ENCODE measurements at places on chromosomes 1 and 21.

DNA sequence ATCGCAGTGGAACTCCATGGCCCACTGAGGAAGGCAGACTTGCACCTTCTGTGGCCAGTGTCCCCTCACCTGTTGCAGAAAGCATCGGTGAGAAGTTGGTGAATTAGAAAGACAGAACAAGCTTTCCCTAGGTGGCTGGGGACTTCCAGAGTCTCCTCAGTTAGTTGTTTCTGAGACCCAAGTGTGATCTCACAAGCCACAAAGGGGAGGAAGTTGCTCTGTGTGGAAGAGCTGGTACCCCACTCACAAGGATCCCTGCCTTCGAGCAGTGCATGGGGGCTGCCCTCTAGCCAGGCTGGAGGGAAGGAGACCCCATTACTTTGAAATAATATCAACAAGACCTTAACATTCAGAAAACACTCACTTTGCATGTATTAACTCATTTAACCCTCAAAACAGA, 2.1 kb downstream of the PRELP start:
- DNase-seq: no peak

GRCh38 chr1:9722378-9722749, 70.8 kb downstream of the PIK3CD start:
- no peak for DNase-seq

GRCh38 chr1:1060281-1061000, 13.7 kb downstream of the RNF223 start:
- DNase-seq: no peak

DNA sequence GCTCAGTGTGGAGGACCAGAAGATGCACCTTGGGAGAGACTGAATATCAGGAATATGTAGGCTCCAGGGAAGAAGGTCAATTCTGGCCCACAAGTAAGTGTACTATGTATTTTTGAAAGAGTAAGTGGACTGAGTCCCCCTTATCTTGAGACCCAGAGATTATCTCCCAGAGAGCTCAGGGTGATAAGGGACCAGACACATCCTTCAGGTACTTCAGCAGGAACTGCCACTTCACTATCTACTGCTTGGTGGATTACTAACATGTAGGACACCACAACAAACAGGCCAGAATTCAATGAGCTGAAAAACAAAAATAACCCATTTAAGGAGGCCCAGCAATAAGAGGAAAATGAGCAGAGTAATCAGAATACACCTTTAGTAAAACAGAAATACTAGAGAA, 119.2 kb downstream of the ZNF644 start:
- DNase-seq: no peak

DNA sequence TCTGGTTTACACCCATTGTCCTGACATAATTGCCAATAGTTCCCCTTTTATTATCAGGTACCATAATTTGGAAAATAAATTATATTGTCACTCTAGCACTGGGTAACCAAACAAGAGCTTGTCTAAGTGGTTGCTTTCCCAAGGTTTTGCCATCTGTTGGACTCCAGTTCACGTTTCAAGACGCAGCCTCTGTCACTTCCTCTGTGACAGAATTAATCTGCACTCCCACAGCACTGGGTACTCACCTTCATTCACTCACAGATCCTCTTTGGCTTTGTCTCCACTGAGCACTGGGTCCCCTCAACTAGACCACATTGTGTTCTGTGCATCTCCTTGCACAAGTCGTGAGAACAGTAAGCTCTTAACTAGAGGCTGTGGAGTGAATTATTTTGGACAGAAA, 123.6 kb upstream of the JUN start:
- DNase-seq: no peak

DNA sequence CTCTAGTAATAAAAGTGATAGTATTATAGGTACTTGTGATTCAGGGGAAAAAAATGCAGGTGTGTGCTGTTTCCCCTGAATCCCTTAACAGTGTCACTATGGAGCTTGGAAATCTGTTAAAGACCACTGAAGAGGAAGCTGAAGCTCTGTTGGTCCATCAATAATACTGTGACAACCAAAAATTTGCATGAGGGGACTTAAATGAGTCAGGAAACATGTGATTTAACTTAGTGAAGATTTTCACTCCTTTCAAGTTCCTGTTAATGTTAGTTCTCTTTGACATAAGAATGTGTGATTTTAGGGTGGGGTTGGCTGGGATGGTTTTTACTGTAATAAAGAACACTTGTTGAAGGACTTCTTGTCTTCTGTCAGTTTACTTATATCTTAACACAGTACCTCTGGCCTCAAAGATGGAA, 32.0 kb downstream of the VANGL2 start:
- no peak for DNase-seq

GRCh38 chr1:84390226-84390625, 8.1 kb upstream of the DNASE2B start:
- no peak for DNase-seq

- DNase-seq: no peak
Observed at GRCh38 chr1:225257081-225257480, 170.8 kb downstream of the LBR start.

- no peak for DNase-seq
Observed at GRCh38 chr1:165501970-165502348, 41.8 kb upstream of the LRRC52 start.

GRCh38 chr1:99227056-99227897, 37.0 kb upstream of the PLPPR4 start:
- no peak for DNase-seq

DNA sequence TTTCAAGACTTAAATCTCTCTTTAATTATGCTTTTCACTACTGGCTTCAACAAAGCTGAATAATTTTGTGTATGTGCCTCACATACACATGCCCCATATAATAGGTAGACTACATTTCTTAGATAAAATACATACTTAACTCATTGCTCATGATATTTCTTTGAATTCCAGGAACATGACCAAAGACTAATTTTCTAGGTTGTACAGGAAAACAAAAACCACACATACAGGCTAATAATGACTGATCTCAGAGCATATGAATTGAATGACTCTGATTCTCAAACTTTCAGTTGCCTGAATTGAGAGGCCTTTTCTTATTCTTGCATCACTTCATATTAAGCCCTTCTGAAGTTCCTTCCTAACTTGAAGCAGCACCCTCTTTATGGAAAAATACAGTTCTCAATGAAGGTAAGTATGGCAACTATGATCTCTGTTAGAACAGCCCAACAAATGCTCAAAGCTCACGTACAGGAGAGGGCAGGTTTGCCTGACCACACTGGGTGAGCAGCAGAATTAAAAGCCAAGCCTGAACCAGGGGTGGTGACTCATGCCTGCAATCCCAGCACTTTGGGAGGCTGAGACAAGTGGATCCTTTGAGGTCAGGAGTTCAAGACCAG, 22.6 kb upstream of the UAP1 start:
- DNase-seq: no peak

DNA sequence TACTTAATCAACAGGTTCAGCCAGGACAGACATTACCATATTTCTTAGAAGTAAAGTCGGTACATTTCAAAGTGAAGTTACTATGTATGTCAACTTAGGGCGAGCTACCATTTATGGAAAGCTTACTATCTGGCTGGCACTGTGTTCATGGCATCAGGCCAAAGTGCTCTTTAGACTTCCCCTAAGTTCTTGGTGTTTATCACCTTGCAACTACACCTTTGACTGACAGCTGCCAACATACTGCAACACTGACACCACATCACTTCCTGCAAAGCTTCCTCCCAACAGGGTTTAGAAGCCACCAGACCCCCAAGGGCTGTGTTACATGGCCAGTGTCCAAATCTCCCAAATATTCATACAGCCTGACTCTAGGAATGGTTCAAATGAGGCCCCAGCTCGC, 61.0 kb downstream of the TIAM1 start:
- DNase-seq: peak; percentile 1

- no peak for DNase-seq
Observed at GRCh38 chr1:201354151-201354900, 23.2 kb downstream of the TNNT2 start.

- DNase-seq: no peak
Observed at GRCh38 chr1:219788091-219788490, 140.3 kb downstream of the SLC30A10 start.

- no peak for DNase-seq
Observed at GRCh38 chr1:5989286-5989605, 3.0 kb downstream of the NPHP4 start.

GRCh38 chr1:245915406-245915805, 591.7 kb downstream of the SMYD3 start:
- no peak for DNase-seq

DNA sequence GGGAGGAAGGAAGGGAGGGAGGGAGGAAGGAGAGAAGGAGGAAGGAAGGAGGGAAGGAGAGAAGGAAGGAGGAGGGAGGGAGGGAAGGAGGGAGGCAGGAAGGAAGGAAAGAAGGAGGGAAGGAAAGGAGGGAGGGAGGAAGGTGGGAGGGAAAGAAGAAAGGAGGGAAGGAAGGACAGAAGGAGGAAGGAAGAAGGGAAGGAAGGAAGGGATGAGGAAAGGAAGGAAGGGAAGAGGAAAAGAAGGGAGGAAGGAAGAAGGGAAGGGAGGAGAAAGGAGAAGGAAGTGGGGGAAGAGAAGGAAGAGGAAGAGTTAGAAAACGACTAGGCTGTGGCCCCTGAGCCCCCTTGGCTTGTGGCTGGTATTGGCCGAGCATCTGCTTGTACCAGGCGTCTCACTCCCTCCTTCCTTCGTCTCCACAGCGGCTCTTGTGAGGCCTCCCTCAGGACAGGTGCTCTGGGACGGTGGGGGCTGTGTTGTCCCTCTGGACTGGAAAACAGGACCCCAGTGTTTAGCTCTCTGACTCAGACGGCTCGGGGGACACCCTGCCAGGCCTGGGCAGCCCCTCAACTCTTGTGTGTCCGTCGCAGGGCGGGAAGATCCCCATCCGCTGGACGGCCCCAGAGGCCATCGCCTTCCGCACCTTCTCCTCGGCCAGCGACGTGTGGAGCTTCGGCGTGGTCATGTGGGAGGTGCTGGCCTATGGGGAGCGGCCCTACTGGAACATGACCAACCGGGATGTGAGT, 36.2 kb upstream of the C1QA start:
- DNase-seq: no peak

DNA sequence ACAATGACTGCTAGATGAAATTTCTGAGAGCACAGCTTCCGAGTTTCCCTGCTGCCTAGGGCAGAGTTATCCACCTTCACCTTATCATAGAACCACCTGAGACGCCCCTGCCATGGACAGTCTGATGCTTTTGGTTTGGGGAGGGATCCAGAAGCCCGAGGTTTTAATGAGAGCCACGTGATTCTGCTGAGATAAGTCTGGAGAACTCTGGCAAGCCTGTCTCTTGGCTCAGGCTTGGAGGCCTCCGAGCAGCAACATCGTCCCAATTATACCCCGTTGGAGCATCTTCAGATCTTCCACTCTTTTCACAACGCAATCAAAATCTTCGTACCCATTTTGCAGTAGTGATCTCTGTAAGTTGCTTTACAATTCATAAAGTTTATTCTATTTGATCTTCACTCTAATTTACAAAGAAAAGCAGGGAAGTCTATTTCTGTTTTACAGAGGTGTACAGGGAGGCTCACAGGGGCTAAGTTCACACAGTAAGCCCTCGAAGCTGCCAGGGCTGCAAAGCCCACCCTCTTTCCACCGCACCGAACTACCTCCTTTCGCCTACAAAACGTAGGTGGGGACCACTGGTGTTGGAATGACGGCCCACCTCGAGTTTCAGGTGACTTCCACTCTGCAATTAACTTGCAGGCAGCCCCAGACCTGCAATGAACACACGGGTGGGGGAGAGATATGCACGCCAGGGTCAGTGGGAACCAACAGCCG, 513 bp upstream of the HHAT start:
- no peak for DNase-seq

GRCh38 chr21:40717028-40717427, 129.9 kb downstream of the DSCAM start:
- DNase-seq: no peak

- DNase-seq: no peak
Observed at GRCh38 chr1:183916574-183916973, 111.7 kb downstream of the RGL1 start.

- DNase-seq: no peak
Observed at GRCh38 chr1:91579658-91580228, 79.1 kb downstream of the CDC7 start.

- no peak for DNase-seq
Observed at GRCh38 chr1:176897350-176898236, 266.9 kb downstream of the ASTN1 start.

DNA sequence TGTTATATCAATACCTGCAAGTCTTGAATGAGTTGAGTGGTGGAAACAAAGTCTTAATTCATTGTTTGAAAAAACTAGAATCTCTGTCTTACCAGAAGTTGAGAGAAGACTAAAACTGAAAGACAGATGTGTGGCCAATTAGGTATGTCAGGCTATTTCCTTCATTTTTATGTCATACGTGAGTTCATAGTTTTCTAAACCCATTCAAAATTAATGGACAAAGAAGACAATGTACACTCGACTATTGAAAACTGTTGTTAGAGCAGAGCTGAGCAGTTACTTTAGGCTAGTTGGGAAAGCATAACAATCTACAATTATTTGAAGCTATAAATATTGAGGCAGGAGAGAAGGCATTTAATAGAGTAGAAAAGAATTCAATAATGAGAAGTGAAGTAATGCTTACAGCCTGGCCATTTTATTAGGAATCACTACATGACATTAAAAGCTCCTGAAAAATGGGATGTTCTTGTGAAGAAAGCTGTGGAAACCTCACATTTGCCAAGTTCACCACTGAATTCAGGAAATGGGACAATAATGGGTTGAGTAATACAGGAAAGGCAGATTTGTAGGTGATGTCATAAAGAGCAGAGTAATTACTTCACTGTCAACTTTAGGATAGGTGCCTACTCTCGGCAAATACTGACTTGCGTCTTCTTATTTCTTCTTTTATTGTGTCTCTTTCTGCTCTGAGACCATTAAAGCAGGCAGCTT, 204.4 kb downstream of the PLA2G4A start:
- no peak for DNase-seq

DNA sequence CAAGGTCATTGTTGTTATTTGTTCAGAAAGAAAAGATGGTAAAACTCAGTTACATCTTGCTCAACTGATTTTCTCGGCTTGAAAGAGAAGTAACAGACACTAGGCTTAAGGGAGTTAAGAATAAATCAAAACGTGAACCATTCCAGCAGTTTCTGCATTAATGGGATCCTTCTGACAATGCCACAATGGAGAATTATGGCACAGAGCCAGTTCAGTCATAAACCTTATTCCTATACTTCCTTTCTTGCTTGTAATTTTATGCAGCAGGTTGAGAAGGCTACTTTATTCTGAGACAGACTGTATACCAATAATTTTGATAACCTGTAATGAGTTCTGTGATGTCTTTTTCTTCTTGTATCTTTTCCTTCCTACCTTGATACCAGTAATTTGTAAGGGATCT, 167.0 kb downstream of the C1orf21 start:
- no peak for DNase-seq

GRCh38 chr1:54819195-54819536, 18.0 kb upstream of the TTC22 start:
- DNase-seq: no peak
